ENCODE measurements at places on chromosomes 6 and 20.

- peak; percentile 38 for DNase-seq
Measured at GRCh38 chr6:12051861-12052368, 39.8 kb downstream of the HIVEP1 start.

- no peak for DNase-seq
Measured at GRCh38 chr6:86256615-86257187, 614.0 kb upstream of the SYNCRIP start.

DNA sequence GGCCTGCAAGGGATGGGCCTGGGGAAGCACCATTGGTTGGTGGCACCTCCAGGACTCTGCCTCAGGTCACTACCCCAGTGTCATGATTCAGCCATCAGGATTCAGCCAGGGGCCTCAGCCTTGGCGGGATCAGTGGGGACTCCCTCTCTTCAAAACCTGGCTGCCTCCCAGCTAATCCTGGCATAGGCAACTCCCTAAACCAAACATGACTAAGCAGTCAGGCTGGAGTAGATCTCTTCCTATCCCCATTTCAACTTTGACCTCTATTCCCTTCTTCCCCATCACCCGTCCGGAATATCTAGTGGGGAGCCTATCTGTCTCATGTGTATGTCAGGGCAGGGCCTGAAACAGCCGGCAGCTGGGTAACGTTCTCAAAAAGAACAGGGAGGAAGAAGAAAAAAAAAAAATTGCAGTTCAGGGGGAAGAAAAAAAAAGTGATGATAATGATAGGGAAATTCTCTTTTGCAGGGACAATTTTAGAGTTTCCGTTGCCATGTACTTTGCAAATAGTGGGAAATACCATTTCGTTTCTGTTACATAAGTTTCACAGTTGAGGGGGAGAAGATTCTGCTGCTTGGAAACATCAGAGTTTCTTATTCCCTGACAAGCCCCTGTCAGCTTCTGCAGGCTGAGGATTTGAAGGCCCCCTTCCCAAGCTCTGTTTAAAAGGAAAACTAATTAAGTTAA lies 4.1 kb upstream of the PREX1 start:
- DNase-seq: no peak

- DNase-seq: no peak
Measured at GRCh38 chr6:39568896-39569295, 156.3 kb downstream of the KIF6 start.

DNA sequence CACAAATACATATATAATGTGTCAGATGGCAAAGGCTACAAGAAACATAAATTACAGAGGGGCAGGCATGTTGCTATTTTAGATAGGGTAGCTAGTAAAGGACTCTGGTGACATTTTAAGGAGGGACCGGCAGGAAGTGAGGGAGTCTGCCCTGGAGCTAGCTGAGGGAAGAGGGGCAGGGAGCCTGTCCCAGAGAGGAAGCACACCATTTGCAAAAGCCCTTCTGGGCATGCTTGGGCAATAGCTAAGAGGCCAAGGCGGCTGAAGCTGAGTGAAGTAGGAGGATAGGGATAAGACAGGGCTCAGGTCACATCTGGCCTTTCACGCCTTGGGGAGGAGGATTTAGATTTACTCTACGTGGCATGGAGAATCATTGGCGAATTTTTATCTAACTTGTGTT lies 96.2 kb downstream of the RTN4IP1 start:
- no peak for DNase-seq

DNA sequence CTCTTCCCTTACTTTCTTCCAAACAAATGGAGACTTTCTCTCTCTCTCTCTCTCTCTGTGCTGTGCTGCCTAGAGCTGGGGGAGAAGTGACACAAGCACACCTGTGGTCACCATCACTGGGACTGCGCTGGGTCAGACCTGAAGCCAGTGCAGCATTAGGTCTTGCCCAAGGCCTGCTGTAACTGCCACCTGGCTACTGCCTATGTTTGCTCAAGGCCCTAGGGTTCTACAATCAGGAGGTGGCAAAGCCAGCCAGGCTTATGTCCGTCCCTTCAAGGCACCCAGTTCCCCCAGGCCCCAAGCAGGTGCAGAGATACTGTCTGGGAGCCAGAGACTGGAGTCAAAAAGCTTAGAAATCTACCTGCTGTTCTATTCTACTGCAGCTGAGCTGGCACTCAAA lies 49.4 kb upstream of the TOP1 start:
- DNase-seq: no peak

- DNase-seq: no peak
Measured at GRCh38 chr20:31485450-31486339, 10.6 kb downstream of the REM1 start.

- no peak for DNase-seq
Measured at GRCh38 chr20:23043376-23043775, 6.1 kb downstream of the THBD start.

DNA sequence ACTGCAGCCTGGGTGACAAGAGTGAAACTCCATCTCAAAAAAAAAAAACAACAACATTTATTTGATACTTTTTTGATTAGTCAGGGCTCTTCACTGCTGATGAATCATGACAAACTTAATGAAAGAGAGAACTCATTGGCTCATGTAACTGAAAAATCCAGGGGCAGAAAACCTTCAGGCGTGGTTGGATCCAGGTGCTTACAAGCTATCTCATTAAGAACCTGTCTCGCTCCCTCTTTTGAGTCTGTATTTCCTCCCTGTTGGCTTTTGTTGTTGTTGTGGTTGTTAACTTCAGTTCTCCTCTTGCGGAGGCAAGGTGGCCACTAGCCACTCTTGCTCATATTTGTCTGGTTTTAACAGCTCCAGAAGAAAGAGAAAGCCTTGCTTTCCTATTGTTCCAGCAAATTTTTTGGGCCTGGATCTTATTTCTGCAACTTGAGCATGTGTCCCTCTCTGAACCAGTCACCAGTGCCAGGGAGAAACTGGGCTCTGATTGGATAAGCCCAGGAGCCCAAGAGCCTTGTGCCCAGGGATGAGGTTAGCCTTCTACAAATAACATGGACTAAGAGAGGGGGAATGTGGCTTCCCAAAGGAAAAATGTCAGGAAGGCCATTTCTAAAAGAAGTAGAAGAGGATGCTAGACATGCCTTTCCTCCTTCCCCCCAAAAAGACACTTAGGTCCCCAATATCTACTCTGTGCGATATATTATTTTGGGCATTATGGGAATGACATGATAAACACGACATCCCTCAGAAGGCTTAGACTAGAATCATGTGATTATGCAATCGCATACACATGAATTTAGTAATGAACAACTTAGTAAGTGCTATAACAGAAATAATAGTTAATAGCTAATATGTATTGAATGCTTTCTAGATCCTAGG lies 64.5 kb downstream of the PHACTR2 start:
- no peak for DNase-seq

DNA sequence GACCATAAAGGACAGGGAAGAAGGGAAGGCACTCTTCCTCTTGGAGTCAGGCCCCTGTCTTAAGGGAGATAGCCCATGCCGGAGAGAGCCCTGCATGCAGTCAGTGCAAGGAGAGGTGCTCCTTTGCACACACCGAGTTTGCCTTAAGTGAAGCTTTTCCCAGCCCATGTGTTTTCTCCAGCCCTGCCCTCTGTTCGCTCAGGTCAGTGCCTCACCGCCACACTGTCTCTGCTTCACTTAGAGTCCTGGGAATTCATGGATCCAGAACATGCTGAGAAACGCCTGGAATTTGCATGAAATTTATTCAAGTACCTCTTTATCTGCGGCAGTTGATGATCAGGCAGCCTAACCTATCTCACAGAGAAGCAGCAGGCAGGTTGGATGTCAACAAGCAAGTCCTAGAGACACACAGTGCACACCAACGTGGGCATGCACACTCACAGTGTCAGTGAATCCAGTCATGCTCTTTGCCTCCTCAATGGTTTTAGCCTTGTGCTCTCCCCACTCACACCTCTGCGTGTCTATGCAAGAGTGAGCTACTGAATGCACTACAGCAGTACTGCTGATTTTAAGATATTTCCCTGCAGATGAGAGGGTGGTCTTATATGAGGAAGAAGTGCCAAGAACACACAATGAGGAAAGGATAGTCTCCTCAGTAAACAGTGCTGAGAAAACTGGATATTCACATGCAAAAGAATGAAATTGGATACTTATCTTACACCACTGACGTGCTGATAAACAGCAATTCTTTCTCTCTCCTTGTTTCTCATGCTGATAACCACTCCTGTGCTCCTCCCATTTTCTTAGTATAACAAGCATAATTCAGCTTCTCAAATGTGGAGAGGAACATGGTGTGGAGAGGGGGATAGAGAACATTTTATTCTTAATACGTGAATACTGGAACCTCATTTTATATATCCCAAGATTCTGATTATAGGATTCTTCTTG lies 295.1 kb upstream of the CDYL start:
- no peak for DNase-seq

- no peak for DNase-seq
Measured at GRCh38 chr20:37839432-37839827, 63.5 kb upstream of the VSTM2L start.

GRCh38 chr6:48255094-48255493 lies 144.1 kb upstream of the PTCHD4 start:
- no peak for DNase-seq

DNA sequence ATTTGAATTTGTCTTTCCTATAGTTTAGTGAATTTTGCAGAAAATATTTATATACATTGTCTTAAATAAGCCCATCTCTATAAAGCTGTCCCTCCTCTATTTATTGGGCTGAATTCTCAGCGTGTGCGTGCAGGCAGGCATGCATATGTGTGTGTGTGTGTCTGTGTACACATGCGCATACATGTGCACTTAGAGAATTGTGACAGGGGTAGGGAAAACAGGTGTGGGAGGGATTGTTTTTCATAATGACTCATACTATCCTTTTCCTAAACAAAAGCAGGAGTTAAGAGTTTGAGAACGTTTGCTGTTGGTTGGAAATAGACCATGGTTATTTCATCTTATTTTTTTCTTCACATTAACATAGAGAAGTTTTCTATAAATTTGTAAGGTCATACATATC lies 43.4 kb upstream of the FABP7 start:
- no peak for DNase-seq

DNA sequence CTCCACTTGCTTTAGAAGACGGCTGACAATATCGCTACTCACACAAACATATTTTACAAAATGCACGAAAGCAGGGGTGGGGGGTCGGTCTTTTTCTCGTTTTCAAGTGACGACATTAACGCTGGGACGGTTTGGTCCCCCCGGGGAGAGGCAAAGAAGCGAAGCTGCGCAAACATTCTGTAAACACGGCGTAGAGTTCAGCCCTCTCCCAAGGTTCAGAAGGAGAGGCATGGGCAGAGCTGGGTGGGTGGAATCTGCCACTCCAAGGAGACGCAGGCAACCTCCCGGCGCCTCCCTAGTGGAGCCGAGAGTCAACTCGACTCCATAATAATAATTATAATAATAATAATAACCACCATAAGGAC lies 2.4 kb downstream of the NKX2-2 start:
- DNase-seq: no peak

GRCh38 chr6:41821266-41821665 lies 33.8 kb downstream of the TOMM6 start:
- no peak for DNase-seq

- DNase-seq: no peak
Measured at GRCh38 chr6:42142118-42142835, at the start of gene C6orf132. Gene C6orf132 (minus strand): TSS chr6:42142620. CDS start chr6:42142444, 176 bp downstream.

- no peak for DNase-seq
Measured at GRCh38 chr20:63734111-63734945, 2.1 kb upstream of the LIME1 start.

DNA sequence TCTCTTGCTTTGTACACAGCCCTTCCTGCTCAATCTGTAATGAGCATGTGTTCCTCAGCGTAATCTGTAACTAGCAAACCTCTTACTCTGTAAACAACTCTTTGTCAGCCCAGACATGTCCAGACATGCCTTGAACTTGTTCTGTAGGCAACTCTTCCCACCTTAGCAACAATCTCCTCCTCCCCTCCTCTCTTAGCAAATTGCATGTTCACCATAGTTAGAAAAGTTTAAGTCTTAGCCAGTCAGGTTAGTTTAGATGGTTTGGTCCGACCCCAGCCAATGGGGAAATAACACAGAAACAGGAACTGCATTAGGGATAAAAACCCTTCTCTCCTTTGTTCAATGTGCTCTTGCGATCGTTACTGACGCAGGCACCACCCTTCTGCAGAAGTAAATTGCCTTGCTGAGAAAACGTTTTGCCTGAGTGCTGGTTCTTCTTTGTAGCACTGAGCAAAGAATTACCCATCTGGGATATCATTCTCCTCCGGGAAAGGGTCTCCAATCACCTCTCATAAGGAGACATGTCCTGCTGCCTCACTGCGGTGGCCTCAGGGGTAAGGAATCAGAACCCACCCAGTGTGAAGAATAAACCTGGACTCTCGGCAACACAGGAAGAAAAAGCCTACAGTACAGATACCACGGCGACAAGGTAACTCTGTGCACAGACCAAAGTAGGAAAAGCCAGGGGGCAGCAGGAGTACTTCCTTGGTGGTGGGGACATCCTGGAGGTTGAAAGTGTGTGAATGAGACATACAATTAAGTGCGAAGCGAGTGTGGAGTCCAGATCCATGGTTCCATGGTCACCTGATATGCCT lies 26.2 kb downstream of the PLN start:
- no peak for DNase-seq

DNA sequence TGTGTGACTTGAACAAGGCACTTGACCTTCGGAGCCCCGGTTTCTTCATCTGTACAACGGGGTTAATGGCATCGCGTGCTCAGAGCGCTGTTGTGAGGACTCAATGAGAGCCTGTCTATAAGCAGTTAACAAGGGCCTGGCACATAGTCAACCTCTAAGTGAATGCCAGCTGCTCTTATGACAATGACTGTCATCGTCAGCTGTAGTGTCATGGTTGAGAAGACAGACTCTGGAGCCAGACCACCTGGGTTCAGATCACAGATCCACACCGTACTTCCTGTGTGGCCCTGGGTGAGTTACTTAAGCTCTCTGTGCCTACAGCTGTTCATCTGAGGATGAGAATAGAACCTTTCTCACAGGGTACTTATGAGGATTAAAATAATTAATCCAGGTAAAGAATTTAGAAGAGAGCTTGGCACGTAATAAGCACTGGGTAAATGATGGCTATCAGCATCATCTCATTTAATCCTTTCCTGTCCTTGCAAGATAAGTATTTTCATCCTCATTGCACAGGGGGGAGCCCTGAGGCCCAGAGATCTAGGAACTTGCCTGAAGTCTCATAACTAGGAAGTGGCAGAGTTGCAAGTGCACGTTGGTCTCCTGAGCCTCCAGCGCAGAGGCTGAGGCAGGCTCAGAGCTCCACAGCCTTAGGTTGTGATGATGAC lies 105.3 kb downstream of the EYA2 start:
- DNase-seq: no peak

- DNase-seq: no peak
Measured at GRCh38 chr20:14667226-14667625, 329.8 kb upstream of the FLRT3 start.

- peak; percentile 12 for DNase-seq
Measured at GRCh38 chr6:43702534-43703440, 15.2 kb upstream of the MRPS18A start.

- DNase-seq: no peak
Measured at GRCh38 chr6:28982476-28983266, 22.4 kb downstream of the ZNF311 start.

GRCh38 chr6:99104218-99104617 lies 156.5 kb upstream of the FBXL4 start:
- DNase-seq: no peak

- DNase-seq: no peak
Measured at GRCh38 chr20:25304025-25304549, 56.2 kb downstream of the PYGB start.

GRCh38 chr6:100617633-100618350 lies 153.1 kb upstream of the SIM1 start:
- no peak for DNase-seq

Data from stimulated activated naive CD4-positive, alpha-beta T cell treated with Interleukin-2 at 50 U/mL for 16 hours (primary cell).